HFF-Myc (cell line): ENCODE measurements at places on chromosomes 3 and 15.

- DNase-seq, result no peak
Observed at GRCh38 chr3:20673866-20674265, 487.9 kb upstream of the SGO1 start.

GRCh38 chr3:127625821-127626220 lies 3.2 kb upstream of the PODXL2 start:
- DNase-seq, result no peak

DNA sequence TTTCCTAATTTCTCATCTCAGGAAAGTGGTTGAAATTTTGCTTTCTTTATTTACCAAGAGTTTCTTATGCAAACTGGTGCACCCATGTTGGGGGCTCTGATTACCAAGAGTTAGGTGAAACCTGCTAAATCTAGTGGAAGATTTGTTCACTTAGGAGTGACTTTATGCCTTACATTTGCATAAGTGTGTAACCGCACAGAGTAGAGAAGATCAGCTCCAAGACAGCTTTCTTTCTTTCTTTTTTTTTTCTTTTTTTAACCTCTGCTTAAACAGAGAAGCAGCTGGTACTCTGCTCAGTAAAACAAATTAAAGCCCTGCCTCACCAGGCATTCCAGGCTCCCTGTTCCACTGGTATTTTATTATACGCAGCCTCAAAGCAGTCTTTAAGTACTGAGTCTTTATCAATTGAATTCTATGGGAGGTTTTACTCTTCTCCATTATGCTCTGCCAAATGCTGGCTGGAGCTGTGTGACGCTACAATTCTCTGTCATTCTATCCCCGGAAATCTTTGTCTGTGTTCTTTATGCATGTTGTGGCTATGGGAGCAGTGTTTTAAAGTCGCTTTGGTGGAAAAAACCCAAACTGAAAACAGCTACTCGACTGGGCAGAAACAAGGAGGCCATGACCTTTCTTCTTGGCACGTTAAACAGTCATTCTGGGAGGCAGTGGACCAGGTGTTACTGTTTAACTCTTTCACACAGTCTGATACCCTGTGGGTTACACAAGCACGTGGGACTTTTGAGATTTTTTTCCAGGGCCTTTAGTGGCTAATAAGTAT lies 55.2 kb upstream of the GBE1 start:
- DNase-seq, result peak; percentile 49

DNA sequence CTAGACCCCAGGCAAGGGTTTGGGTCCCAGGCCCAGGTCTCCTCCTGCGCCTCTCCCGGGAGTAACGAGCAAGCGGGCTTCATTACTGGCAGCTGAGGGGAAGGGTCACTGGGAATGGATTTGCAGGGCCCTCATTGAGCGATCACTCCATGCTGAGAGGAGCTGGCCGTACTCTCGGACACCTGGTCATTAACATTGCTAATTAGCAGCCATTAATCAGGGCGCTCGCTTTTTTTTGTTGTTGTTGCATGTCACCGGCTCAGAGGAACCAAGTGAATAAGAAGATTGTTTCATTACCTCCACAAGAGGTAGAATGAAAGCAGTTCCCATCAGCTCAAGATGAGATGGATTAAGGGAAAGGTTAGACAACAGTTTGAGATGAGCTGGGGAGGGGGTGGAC lies 293.0 kb upstream of the ATP11B start:
- DNase-seq, result no peak

- DNase-seq, result no peak
Observed at GRCh38 chr3:141050576-141051442, at the start of gene SPSB4. SPSB4 (plus strand) TSS chr3:141051347; CDS start chr3:141066105, 14,758 bp downstream.

DNA sequence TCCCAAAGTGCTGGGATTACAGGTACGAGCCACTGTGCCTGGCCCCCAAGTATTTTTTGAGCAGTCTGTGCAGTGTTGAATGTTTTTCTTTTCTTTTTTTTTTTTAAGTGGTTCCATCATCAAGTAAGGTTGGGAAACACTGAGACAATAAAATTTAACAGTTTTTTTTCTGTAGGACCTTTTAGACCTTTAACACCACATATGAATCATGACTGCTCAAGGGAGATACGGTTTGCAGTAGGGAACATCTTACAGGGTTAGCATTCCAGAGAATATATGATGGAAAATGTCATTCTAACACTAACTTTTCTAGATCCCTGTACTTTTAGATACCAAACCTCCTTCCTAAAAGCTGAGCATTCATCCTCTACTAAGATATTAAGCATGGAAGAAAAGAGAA lies 41.7 kb downstream of the SNX4 start:
- DNase-seq, result no peak

DNA sequence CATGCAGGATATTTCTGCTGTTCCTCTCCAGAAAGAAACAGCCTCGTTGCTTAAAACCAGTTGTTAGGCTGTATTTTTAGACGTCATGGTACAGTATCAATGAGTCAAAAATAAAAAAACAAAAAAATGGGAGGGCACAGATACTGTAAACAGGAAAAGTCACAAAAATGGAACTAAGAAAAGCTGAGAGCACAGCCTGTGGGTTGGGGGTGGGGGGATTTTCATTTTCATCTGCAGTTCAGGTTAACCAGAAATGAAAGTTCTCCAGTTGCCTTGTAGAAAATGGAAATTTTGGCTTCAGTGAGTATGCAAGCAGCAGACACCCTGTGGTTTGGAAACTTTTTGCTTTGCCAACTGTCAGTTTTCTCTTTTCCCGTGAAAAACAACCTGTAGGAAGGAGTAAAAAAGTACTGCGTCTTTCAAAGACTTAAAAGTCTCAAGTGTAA lies 59.0 kb downstream of the FRMD4B start:
- DNase-seq, result no peak

GRCh38 chr3:159629329-159630084 lies 359.1 kb upstream of the IL12A start:
- no peak for DNase-seq

DNA sequence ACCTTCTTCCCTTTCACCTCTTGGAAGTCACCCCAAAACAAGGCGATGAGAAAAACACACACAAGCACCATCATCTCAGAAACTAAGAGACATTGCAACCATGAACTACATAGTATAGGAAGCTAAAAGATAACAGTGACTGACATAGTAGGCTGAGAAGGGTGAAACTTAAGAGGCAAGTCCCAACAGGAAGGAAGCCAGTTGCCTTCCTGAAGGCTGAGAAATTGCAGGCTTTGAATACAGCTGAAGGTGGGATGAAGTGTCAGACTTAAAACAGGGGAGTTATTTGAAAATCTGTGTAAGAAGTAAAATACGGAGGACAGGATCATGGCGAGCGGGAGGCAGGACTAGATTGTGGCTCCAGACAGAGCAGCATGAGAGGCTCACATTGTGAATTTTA lies 27.8 kb downstream of the SLC27A2 start:
- DNase-seq, result no peak

DNA sequence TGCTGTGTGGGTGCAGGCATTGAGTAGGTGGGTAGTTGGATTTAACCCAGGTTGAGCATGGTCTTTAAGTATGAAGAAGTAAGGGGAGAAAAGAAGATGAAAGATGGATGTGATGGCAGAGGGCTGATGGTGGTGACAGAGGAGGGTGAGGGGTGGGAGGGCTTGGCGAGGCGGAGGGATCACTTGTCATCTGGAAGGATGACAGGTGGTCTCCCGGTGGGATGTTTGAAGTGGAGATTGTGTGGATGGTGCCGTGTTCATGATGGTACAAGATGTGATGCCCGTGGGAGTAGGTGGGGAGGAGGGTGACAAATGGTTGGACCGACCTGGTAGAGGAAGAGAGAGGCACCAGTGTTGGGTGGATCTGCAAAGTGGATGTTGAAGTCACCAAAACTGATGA lies 208.8 kb downstream of the RPLP1 start:
- DNase-seq, result no peak

DNA sequence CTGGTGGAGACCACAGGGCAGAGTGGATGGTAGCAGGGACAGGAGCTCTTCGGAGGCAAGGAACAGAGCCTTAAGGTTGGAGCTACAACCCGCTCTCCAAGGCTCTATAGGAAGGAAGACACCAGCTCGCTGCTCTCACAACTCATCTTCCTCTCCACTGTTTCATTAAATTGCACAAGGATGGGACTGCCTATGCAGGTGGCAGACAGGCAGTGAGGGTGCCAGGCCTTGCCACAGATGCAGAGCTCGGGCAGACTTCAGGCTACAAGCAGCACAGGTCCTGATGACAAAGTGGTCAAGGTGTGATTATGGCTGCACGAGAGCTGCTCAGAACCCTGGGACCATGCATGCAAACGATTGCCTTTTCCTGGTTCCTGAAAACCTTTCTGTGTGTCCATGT lies 144.6 kb downstream of the FOXP1 start:
- DNase-seq, result no peak

GRCh38 chr3:128238184-128238489 lies 84.9 kb downstream of the EEFSEC start:
- no peak for DNase-seq

DNA sequence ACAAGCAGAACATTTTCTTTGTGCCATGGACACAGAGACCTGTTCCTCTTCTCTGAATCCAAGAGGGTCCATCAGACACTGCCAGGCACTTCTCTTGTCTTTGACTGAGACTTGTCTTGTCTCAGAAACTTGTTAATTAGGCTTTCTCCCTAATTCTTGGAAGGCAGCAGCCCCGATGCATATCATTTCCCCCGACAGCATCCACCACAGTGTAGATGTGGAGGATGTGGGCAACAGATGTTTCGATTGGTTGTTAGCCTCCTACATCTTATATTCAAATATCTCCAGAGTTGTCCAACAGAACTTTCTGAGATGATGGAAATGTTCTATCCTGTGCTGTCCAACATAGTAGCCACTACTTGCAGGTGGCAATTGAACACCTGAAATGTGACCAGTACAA lies 15.5 kb downstream of the GASK1A start:
- no peak for DNase-seq

DNA sequence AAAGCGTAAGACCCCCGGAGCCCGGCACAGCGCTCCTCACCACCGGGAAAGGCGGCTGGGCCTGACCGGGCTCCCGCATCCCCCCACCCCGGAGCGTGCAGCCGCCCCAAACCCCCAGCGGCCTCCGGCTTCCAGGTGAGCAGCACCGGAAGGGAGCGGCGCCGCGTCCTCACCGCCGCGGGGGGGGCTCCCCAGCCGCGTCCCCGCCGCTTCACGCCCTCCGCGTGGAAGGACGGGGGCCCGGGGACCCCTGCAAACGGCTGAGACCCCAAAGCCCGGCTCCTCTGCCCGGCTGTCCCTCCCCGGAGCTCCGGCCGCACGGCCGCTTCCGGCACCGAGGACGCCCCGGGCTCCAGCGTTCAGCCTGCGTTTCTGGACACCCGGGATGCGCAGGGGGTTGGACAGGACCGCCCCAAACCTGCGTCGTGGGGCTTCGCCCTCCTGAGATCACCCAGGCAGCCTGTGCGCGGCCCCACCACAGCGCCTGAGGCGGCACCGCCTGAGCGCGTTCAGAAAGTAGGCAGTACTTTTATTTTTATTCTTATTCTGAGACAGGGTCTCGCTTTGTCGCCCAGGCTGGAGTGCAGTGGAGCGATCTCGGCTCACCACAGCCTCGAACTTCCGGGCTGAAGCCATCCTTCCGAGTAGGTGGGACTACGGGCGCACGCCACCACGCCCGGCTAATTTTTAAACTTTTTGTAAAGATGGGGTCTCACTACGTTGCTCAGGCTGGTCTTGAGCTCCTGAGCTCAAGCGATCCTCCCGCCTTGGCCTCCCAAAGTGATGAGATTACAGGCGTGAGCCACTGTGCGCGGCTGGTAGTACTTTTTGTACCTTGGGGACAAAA lies 51.6 kb upstream of the BLM start:
- no peak for DNase-seq

- no peak for DNase-seq
Observed at GRCh38 chr3:184717399-184717983, 5.6 kb upstream of the MAGEF1 start.

DNA sequence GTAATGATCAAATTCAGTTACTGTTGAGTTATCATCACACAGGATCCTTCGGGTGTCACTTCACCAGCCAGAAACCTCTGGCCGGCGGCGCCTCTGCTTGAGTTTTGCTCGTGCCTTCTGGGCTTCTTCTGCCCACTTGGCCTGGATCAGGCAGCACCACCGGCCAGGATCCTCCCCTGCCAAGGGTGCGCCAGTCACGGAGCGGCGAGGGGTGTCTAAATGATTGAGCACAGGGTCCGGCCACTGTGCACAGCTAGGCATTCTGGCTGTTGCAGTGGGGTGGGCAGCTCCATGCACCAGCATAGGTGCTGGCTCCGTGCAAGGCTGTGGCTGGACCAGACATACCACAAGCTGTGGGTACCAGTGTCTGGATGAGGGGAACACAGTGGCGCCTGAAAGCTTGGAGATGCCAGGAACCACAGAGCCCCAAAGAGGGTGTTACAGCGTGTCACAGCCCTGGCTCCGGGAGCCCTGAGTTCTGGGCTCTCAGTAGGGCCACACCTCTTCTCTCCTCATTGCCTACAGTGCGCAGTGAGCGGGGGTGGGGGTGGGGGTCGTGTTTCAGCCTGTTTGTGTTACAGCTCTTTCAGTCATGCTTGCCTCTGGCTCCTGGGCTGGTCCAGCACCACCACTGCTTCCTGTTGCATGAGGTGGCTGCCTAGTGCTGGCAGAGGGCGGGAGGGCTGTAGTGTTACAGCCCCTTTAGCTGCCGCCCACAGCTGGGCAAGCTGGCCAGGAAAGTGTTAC lies 169.4 kb downstream of the FNDC3B start:
- DNase-seq, result no peak

DNA sequence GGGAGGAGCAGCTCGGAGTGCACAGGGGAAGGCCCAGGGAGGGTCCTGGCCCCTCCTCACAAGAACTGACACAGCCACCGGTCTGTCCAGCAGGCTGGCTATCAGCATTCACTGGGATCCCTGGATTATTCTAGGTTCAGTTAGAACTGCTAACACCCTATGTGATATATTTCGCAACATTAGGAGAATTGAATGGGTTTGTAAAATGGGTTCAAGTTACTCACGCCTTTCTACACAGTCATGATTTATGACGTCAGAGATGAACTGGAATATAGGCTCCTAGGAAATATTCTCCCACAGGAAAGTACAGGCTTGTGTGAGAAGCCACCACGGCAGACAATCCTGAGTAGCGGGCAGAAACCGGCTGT lies 969 bp upstream of the BSN start:
- DNase-seq, result no peak

GRCh38 chr3:41115069-41115468 lies 84.2 kb upstream of the CTNNB1 start:
- no peak for DNase-seq

- no peak for DNase-seq
Observed at GRCh38 chr15:73935547-73935946, 9.3 kb downstream of the LOXL1 start.

- no peak for DNase-seq
Observed at GRCh38 chr3:195869413-195870001, 38.8 kb downstream of the TNK2 start.

- no peak for DNase-seq
Observed at GRCh38 chr3:42655980-42656679, 2.6 kb downstream of the ZBTB47 start.

DNA sequence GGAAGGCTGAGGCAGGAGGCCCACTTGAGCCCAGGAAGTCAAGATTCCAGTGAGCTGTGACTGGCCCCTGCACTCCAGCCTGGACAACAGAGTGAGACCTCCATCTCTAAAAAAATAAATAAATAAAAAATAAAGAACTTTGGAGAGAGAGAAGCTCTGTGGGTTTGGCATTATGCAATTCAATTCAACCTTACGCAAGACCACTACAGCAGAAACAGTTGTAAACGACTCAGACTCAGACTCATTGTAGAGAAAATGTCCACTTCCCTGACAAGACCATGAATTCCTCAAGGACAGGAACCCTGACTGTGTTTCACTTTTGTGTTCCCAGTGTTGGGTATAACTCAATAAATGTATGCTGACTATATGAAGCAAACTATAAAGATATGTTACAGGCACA lies 90.3 kb upstream of the C3orf80 start:
- DNase-seq, result no peak
